ENCODE measurements at places on chromosomes 3 and 15.

DNA sequence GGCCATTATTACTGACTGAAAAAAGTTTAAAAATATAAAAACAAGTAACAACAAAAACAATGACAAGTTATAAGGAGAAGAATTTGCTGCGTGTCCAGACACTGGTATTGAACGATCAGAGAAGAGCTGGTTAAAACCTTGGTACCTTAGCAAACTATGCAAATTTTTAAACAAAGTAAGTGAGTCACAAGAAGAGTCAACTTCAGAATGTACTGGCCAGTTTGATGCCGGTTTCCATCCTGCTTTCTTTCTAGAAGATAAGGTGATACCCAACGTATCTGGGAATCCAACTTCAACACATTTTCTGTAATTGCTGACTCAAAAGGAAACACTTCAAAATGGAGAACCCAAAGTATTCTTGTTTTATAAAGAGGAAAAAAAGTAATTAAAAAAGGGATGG lies 49.8 kb downstream of the RUBCN start:
- no peak for DNase-seq

GRCh38 chr3:80087767-80088166 lies 320.0 kb upstream of the ROBO1 start:
- DNase-seq = peak; percentile 70

DNA sequence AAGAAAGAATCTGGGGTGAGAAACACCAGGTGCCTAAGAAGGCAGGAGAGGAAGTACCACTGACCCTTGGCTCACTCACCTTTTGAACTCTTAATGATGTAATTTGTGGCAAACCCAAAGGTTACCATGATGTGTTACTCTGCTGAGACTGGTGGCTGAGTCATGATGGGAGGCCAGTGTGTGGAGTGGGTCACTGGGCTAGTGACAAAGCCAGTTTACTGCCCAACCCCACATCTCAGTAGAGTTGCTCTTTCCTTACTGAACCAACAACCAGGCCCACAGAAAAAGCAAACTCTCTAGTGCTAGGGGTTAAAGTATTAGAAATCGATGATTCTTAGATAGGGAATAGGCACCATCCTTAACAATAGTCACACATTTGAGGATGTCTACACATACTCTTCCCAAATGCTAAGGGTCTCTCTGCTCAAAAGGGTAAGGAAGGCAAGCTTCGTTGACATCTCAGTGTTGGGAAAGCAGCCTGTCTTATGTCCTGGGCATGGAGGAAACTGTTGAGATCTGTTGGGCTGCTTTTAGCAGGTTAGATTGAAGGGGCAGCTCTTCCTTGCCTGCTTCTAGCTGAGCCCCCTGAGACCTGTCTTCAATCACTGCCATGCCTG lies 3.1 kb downstream of the RBP2 start:
- DNase-seq = no peak

DNA sequence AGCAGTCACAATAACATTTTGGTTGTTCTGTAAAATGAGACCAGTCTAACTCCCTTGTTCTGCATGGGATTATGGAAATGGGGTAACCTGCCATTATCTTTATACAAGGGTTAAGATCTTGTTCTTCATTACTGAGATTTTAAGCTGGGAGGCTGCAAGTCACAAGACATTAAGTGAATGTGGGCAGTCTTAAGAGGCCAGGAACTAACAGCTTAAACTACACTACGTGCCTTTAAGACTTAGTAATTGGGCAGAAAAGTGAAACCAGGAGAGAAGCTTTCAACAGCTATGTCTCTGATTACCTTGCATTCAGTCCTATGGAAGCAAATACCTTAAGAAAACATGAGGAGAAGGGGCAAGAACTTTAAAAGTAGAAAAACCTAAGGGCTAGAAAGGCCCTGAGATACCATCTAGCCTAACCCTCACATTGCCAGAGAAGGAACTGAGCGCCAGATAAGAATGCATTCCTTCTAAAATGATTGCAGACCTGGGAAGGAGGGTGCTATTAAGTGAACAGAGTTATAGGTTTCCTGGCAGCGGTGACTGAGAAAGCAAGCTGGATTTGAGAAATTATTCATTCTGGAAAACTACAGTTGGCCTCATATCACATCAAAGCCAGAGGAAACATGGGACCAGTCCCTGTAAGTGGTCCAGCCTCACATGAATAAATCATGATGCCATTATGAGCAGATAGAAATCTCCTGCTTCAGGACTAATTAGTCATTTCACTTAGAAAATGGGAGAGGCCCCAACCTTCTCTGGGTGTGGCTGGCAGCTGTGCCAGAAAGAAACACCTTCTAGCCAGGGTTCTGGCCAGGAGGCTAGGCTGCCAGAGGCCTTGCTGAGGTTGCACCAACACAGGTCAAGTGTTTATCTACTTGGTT lies 32.9 kb downstream of the DAPK2 start:
- DNase-seq = peak; percentile 33

DNA sequence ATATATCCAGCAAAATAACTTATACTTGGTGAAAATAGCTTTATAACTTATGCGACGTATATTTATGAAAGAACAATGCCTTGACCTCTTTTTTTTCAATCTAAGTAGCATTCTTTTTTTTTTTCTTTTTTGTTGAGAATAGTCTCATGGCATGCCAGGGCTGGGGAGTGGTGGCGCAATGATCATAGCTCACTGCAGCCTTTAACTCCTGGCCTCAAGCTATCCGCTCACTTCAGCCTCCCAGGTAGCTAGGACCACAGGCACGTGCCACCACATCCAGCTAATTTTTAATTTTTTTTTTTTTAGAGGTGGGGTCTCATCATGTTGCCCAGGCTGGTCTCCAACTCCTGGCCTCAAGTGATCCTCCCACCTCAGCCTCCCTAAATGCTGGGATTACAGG lies 43.5 kb downstream of the RAB8B start:
- DNase-seq = no peak

GRCh38 chr15:98952381-98952803 lies 55.2 kb downstream of the PGPEP1L start:
- DNase-seq = no peak

- DNase-seq = peak; percentile 79
Observed at GRCh38 chr15:32905481-32905880, 187.7 kb downstream of the GREM1 start.

DNA sequence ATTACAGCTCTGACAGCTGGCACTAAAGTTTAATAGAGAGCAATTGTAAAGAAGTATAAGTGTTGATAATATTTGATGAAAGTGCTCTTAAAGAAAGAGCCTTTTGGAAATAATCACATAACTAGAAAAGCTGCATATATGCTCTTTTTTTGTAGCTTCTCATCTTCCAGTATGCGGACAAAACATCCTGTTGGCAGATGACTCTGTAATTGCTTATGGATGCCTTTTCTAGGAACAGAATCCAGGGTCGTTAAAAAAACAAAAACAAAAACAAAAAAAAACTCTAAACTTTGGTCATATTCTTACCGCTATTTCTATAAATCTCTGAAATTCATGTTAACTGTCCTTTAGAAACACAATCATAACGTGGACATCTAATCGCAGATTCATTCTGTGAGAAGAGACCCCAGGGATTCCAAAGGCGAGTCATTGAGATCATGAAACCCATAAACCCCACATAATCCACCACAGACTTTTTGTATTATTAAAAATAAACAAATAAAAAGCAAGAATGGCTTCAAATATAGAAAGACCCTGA lies 109.8 kb downstream of the EPHA3 start:
- no peak for DNase-seq

GRCh38 chr15:57662802-57663201 lies 43.7 kb upstream of the POLR2M start:
- no peak for DNase-seq

DNA sequence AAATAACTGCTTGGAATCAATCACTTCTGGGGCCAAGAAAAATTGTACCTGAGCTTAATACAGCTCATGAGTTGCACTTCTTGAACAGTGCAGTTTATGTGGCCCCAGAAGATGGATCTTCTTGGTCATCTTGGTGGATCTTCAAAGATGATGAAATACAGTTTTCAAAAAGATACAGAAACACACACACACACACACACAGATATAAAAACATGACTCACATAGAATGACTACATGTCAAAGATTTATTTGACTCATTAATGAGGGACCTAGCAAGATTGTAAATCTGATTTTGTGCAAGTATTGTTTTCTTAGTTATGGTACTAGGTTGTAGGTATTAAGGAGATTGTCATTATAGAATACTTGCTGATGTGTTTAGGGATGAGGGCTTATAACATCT lies 32.6 kb downstream of the PDCD6IP start:
- DNase-seq = peak; percentile 25

- no peak for DNase-seq
Observed at GRCh38 chr3:28292622-28293021, 51.2 kb downstream of the CMC1 start.

DNA sequence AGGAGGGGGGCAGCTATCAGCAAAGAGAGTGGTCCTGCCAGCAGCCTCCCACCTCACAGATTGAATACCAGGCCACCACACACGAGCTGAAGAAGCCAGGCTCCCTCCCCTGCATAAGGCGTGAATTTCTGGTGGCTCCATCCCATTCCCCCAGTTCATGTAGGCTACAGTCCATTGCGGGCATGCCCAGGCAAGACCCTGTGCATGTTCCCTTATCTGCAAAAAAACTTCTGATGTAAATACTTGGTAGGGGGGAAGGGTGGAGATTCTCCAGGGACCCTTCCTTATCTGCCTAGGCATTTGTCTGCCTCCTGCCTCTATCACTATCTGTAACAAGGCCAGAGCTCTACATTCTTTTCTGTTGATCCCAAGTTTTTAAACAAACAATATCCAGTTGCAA lies 27.6 kb upstream of the UBP1 start:
- DNase-seq = peak; percentile 3

Measured in fibroblast of upper back skin (primary cell).